ENCODE measurements at places on chromosomes 3 and 15.

DNA sequence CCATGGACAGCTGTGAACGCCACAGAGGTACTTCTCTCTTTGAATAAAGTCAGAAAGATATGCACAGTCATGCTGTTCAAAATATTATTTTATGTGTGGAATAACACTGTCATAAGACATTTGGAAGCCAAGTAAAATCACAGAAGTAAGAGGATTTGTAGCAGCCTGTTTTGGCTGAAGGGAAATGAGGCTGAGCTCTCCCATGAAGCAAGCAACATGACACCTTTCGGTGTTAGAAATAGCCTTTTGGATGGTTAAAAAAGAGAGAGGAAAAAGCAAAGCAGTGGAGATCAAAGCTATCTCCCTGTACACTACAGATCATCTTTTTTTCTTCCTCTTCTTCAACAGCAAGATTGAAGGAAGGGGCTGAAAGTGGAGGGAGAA lies 755.3 kb downstream of the ROBO1 start:
- DNase-seq, result no peak

GRCh38 chr3:11847607-11848006 lies 922 bp upstream of the TAMM41 start:
- no peak for DNase-seq

DNA sequence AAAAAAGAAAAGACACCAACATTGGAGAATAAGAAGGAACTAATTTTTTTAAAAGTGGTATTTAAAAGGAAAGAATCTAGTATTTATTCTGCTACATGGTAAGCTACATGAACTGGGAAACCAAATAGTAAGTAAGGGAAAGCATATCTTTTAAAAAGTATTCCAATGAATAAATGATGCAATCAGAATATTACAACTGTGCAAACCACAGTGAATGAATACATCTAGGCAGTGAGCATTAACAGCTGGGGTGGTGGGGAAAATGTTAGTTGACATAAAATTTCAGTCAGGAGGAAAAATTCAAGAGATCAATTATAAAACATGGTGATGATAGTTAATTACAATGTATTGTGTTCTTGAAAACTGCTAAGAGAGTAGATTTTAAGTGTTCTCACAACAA lies 16.9 kb downstream of the ICE2 start:
- DNase-seq, result no peak

GRCh38 chr15:73928241-73928579 lies 1.9 kb downstream of the LOXL1 start:
- no peak for DNase-seq

DNA sequence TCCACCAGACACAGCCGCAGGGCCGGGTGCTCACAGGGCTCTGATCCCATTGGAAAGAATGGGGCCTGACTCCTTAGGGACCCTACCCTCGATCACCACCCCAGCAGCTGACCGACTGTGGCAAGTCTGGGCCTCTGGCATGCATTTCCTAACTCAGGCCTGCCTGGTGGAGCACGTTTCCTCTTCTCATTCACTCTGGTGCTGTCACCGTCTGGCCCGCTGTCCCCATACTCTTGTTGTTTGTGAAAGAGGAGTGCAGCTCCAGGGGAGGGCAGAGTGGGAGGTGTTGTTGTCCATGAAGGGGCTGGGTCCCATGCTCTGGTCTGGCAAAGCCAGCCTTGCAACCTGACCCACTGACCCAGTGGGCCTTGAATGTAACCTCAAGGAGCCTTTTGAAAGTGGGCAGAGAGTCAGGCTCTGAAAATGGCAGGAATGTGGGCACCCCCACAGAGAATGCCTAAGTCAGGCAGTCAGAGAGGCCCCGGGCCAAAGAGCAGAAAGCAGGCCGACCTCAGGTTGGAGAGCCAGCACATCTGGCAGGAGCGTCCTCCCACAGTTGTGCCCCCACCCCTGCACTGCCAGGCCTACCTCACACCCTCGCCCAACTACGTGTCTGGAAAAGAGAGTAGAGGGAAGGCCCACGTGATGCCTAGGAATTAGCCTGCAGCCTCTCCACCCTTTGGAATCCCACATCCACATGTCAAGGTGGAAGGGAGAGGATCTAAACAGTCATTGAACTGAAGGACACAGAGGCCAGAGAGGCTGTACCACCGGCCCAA lies 10.9 kb downstream of the SEMA7A start:
- peak; percentile 30 for DNase-seq

- DNase-seq, result no peak
These were observed 205.9 kb upstream of the PPP2R3A start for GRCh38 chr3:135759651-135760050.

- DNase-seq, result no peak
These were observed 33.2 kb downstream of the HHLA2 start for GRCh38 chr3:108329508-108329907.

GRCh38 chr3:186097317-186097662 lies 11.6 kb downstream of the ETV5 start:
- no peak for DNase-seq

DNA sequence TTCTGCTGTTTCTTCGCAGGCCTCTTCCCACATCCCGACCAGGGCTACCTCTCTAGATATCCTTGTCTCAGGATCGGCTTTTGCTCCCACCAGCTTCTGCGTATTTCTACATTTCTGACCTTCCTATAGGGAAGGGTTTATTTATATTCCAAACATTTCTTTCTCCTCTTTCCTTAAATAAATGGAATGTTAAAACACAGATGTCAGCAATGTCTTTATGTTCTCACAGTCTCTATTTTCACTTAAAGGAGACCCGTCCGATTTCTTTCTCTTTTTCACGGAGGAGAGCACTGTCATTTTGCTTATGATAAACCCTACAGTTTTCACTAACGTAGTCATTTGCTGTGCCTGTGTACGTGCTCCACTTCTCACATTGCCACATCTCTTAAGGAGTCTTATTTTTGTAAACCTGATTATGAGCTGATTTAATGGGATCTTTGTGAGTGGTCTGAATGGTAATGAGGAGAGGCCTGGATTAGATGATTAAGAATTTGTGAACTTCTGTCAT lies 630 bp downstream of the KIF15 start:
- DNase-seq, result no peak

- no peak for DNase-seq
These were observed 44.5 kb downstream of the EAF1 start for GRCh38 chr3:15471861-15472260.

GRCh38 chr3:171699601-171700000 lies 110.7 kb downstream of the PLD1 start:
- no peak for DNase-seq

GRCh38 chr15:31245135-31245689 lies 81.4 kb upstream of the KLF13 start:
- DNase-seq, result no peak

DNA sequence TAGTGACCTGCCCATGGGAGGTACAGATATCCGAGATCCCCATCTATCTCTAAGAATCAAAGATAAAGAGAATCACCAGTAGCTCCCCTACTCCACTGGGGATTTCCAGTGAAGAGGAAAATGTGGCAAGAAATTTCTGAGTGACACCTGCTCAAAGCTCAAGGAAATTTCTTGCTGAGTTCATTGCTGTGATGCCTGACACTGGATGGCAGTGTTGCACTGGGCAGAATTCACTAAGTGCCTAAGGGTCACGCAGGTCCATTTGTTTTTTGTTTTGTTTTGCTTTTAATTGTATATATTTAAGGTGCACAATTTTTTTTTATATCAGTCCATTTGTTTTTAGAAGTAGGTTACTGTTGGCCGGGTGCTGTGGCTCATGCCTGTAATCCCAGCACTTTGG lies 109.5 kb upstream of the KCNAB1 start:
- no peak for DNase-seq

DNA sequence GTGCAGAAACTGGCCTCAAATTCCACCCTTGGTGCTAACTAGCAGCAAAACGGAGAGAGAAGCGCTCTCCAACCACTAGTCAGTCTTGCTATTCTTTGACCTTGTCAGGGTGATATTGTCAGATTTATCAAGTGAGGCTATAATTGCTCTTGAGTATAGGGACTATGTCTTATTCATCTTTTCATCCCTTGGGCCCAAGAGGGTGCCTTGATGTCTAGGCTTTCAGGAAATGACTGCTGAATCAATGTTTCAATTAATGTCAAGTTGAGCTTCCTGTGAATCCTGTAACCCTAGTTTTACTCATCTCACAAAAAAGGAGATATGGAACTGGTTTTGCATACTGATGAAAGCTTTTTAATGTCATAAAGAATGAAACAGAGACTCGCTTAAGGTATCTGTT lies 701.3 kb downstream of the EDEM1 start:
- no peak for DNase-seq

DNA sequence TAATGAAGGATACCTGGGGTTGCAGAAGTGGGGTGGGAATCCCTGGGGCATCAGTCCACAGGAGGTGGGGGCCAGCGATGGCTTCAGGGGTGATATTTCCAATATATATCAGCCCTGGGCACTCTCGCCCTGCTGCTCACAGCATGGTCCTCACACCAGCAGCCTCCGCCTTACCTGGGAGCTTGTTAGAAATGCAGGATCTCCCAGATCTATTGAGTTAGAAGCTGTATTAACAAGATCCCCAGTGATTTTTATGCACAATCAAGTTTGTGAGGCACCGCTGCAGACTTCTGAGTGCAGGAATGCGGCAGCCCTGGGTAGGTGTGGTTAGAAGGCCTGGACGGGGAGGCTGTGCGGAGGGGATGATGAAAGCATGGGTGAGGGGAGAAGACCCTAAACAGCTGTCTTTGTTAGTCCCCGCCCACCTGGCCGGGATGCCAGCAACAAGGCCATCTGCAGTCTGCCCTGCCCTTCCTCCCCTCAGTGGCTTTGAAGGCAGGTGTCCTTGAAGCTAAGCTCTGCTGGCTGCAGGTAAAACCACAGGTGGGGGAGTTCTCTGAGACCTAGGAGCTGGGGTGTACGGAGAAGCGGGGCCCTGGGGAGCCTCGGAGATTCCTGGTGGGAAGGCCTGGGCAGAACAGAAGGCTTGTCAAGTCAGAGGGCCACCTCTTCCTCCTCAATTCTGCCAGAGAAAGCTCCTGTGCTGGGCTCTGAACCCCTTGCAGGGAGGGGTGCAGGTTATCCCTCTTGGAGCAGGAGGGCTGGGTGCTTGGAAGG lies 11.4 kb downstream of the FAM107A start:
- DNase-seq, result no peak

DNA sequence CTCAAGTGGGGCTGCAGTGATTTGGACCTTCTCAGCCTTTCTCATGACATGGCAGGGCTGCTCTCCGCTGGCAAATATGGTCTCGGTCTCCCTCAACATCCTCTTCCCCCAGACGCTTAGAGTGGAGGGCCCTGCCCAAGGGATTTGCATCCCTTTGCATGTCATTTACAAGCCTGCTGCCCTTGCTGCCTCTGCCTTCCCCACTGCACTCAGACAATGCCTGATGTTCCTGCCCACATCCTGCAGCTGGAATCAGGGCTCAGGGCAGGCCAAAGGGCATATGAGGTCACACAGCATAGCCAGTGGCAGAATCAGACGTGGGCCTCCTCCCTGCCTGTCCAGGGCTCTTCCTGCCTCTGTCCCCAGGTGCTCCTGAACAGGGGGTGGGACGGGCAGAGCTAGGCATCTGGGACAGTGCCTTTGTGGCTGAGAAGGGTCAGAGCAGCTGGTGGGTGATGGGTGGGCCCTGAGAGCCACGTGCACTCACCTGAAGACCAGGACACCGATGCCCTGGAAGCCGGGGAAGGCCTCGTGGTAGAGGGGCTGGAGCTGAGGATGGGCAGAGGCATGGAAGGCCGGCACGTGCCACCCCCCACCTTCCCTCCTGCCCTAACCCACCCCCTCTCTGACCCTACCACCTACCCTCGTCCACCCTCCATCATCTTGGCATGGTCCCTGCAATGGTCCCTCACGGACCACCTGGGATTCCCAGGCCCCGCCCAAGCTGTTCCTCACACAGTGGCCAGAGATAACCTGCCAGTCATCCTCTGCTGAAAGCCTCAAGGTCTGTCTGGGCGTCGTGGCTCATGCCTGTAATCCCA lies 27.4 kb upstream of the GOLGA6C start:
- DNase-seq, result no peak

DNA sequence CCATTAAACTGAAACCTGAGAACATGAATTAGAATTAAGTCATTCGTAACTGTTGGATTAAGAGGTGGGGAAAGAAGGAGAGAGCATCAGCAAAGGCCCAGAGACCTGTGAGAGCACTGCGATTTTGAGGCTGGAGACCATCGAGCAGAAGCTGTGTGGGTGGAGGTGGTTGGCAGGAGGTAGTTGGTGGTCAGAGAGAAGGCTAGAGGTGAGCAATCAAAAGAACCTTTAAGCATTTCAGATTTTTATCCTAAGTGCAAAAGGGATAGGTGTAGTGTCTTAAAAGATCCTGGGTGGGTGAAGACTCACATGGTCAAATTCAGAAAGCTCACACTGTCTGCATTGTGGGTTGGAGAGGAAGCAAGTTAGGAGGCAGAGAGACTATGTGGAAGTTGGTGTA lies 65.1 kb upstream of the TEX264 start:
- no peak for DNase-seq
